ENCODE measurements at places on chromosomes 5 and 9.
A peak's percentile ranks its signal among the peaks of the same experiment; 100 is the strongest.

- no peak for DNase-seq
These were observed 612 bp downstream of the UGT3A2 start for GRCh38 chr5:36066001-36066539.

GRCh38 chr9:341634-342421, 127.2 kb downstream of the DOCK8 start:
- DNase-seq: no peak

DNA sequence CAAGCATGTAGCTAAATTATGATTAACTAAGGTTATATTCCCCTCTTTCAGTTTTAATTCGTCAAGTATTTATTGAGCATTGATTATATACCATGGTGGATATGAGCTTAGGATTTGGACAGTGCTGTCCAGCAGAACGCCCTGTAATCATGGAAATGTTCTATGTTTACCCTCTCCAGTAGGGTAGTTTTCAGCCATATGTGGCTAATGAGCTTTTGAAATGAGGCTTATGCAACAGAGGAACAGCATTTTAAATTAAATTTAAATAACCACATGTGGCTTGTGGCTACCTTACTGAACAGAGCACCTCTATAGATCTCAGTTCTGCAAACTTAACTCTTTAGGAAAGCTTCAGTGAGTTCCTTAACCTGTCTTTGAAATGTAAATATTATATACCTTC, 59.1 kb downstream of the JMY start:
- no peak for DNase-seq

GRCh38 chr5:95045181-95045965, 239.5 kb downstream of the MCTP1 start:
- DNase-seq: no peak

DNA sequence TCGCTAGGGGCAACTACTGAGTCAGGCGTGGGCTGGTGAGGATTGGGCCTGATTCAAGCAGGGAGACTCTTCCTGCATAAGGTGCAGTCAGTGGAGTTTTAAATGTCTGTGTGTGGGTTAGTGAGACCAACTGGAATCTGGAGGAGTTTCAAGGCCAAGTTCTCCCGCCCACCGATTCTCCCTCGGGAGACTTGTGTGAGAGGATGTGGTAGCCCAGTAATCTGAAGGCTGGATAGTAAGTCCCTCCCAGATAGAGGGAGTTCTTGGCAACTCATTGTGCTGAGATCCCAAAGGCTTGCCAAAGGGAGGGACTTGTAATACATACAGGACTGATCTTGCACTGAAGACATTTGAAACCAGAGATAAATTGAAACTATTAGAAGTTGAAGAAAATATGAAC, 51.8 kb downstream of the WDR36 start:
- no peak for DNase-seq

- no peak for DNase-seq
These were observed 202.6 kb downstream of the DCP2 start for GRCh38 chr5:113179156-113179555.

DNA sequence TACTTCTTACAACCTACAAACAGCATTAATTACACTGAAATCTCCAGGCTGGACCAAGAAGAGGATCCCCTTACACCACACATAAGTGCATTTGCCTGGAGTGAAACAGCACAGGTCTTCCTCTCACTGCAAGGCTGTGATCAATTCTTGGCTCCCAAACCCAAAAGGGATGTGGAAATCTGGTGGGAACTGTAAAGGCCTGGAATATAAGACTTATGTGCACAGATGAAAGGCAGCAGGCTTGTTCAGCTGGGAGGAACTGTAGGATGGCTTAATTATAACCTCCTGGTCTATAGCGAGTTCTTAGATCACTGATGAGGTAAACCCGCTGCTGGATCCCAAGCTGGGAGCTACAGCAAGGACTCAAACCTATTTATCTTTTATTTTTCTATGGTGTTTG, 182.9 kb upstream of the TNC start:
- DNase-seq: no peak

DNA sequence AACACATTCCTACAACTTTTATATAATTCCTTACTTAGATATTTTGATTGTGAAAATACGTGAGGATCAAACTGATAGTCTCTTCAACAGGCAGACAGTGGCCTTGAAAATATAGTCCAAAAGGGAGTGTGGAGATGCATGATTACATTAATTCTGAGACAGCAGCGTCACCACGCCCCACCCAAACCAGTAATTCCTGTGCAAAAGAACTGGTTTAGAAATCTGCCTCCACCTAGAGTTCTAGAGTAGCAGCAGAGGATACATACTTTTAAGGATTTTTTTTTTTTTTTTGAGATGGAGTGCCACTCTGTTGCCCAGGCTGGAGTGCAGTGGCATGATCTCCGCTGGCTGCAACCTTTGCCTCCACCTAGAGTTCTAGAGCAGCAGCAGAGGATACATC, 1.6 kb upstream of the TUT7 start:
- no peak for DNase-seq

- no peak for DNase-seq
These were observed 40.1 kb upstream of the FCN2 start for GRCh38 chr9:134840511-134840910.

DNA sequence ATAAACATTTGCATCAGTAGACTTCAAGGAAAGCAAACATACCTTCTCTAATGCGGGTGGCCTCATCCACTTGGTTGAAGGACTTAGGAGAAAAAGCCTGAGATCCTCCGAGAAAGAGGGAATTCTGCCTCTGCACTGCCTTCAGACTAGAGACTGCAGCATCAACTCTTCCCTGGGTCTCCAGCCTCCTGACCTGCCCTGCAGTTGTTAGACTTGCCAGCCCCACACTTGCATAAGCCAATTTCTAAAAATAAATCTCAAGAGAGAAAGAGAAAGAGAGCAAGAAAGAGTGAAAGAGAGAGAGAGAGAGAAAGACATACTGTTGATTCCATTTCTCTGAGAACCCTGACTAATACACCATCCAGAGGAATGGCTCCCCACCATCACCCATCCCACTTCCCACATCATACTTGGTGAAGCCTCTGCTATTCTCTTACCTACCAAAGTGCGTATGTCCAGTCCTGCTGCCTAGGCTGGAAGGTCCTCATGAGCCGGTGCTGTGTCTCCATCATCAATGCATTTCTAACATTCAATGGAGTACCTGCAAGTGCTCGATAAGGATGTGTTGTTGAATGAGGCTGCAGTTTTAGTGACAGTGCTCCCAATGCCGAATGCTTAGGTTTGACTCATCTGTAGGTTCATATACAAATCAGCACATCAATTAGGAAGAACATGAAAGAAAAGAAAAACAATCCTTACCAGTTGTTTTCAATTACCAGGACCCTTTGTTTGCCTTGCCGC, 35.1 kb downstream of the ZNF622 start:
- no peak for DNase-seq

- DNase-seq: no peak
These were observed 11.8 kb upstream of the CXXC5 start for GRCh38 chr5:139636207-139636792.

DNA sequence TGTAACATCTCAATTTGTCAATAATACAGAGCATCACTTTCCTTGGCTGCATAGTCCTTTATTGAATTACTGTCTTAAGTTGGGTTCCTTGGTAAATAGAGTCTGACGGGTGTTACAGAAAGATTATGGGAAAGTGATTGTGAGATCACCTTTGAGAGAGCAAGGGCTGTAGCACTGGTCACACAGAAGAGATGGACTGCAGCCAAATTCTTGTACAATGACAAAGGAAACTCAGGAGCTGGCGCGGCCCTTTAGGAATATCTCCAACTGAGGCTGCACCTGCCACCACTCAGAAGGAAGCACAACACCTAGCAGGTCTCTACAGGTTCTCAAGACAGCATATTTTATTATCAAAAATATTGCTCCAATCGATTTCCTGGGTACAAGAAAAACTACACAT, 350.0 kb upstream of the ISL1 start:
- DNase-seq: no peak

DNA sequence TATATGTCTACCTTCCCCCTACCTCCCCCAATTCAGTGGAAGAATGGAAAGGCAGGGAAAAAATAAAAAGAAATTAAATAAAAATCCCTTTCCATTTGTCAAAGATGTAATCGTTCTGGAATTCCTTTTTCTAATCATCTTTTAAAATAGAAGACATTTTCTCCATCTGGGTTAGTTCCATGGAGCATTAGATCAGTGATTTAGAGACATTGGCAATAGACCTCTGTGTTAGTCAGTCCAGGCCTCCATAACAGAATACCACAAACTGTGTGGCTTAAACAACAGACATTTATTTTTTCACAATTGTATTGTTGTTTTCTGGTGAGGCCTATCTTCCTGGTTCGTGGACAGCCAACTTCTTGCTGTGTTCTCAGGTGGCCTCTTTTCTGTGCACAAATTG, 516.6 kb upstream of the DAB2 start:
- no peak for DNase-seq

GRCh38 chr5:92659246-92659645, 921.8 kb downstream of the NR2F1-AS1 start:
- DNase-seq: no peak

- DNase-seq: no peak
These were observed 221.6 kb upstream of the SLC30A5 start for GRCh38 chr5:68872088-68872839.

GRCh38 chr5:100493996-100494395, 41.2 kb upstream of the FAM174A start:
- no peak for DNase-seq

- no peak for DNase-seq
These were observed 624 bp downstream of the FBXW11 start for GRCh38 chr5:172005708-172006320.

GRCh38 chr9:14618836-14619420, 74.3 kb downstream of the ZDHHC21 start:
- DNase-seq: no peak

DNA sequence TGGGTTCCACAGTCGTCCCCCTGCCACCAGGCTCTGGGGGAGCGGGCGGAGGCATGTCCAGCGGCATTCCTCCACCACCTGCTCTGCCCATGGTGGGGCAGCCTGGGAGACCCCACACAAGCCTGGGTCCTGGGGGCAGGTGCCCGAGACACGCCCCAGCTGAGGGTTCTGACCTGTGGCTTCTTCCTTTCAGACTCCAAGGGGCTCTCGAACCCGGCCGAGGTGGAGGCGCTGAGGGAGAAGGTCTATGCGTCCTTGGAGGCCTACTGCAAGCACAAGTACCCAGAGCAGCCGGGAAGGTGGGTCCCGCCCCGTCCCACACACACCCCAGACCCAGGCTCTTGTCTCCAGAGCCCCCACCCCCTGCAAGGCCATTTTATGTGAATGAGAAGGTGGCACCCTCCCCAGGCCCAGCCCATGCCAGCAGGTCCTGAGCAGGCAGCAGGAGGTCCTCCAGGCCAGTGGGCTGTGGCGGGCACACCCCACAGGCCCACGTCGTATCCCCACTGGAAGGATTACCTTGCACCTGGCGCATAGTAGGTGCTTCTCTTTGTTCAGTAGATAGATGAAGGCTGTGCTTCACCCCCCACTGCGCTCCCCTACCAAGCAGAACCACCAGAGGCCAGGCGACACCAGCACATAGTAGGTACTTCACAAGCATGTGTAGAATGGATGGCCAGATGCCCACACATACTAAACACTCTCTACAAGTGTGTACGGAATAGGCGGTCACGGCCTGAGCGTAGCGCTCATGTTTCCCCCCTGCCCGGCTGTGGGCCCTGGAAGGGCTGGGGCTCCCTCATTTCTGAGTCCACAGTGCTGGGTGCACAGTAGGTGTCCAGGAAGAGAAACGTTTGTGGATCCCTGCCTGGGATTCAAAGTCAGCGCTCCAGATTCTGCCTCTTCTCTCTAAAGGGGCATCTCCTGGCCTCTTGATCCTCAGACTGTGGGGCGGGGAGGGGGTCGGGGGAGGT, 107.9 kb downstream of the RXRA start:
- peak; percentile 21 for DNase-seq

DNA sequence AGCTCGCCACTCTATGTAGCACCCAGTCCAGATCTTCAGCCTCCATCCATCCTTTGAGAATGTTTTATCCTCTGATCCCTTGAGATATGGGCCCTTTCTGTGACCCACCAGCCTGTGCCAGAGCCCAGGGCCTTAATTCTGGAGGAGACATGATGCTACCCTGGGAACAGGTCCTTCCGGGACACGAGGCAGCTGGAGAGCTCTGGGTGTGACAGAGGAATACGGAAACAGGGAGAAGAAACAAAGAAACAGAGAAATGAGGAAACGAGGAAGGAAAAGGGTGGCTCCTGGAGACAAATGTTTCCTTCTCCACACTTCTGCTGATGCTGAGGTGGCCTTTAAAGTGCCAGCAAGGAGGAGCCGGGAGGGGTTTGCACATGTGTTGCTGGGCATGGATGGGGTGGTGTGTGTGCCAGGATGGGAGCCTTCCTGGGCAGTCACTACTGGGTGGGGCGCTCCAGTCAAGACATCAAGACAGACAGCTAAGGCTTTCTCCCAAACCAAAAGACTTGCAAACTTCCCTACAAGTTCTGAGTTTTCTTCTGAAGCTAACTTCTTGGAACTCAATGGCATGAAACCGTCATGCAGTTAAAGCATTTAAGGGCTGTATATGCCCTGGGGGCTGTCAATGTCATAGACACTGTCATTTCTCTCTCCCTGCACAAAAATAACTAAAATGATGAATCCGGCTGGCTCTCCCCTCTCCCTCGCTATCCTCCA, 22.8 kb upstream of the MARCHF6 start:
- no peak for DNase-seq

GRCh38 chr5:106167766-106168165, 1503.0 kb downstream of the EFNA5 start:
- no peak for DNase-seq

- DNase-seq: peak; percentile 51
These were observed 106.5 kb downstream of the ANKRD55 start for GRCh38 chr5:56126487-56127179.

DNA sequence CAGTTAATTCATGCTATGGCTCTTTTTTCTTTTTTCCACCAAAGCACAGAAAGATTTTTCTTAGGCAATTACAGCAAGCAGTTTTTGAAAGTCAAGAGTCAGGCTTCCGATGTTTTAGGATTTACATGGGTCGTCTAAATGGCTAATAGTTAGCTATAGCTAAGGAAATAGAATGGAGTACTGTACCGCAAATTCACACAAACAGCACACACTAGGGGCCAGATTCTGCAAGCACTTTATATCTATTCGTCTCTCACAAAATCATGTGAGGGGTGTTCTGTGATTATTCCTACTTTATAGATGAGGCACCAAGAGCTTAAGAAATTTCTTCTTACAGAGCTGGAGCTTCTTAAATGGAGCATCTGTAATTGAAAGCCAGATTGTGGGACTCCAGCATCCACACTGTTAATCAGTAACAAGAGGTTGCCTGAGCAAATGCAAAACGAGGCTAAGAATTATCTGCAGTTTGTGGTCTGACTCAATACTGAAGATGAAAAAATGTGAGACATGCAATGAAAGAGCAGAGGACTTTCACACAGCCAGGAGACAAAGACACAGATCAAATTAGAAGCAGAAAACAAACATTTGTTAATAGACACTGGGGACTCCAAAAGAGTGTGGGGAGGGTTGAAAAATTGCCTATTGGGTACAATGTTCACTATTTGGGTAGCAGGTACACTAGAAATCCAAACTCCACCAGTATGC, 62.7 kb upstream of the CTXN3 start:
- no peak for DNase-seq

DNA sequence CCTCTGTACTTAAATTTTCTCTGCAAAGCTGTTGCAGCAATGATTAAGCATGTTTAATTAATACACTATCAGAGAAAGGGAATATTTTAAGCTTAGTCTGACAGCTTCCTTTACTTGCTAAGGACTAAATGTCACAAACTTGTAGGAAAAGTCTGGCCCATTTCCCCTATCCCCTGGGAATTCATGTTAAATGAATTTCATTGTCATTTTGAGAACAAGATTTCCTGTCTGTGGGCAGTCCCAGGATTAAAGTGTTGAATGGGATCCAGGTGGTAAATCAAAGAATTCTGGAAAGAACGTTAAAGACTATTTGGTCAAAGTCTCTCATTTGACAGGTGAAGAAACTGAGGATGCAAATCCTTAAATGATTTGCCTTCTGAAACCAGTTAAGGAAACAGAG, 214.8 kb downstream of the MPDZ start:
- DNase-seq: no peak

All from hematopoietic multipotent progenitor cell (in vitro differentiated cells).